ENCODE measurements at places on chromosomes 7 and 10.

GRCh38 chr10:132242103-132242840 is 55.5 kb downstream of the DPYSL4 start:
- DNase-seq: no peak

DNA sequence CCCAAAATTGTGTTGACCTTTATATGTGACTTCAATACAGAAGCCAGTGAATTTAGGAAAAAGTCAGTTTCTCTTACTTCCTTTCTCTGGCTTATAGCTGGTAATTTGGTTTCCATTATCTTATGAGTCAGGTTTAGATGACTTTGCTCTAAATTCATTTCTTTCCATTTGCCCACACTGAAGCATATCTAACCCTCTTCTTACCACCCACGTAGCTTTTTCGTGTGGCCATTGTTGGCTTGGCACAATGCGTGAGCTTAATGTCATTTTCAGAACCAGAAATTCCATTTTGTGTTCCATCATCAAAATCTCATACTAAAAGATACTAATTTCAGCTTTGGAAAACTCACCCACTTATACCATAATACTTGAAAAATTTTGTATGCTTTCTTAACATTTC is 271.2 kb downstream of the INHBA start:
- no peak for DNase-seq

DNA sequence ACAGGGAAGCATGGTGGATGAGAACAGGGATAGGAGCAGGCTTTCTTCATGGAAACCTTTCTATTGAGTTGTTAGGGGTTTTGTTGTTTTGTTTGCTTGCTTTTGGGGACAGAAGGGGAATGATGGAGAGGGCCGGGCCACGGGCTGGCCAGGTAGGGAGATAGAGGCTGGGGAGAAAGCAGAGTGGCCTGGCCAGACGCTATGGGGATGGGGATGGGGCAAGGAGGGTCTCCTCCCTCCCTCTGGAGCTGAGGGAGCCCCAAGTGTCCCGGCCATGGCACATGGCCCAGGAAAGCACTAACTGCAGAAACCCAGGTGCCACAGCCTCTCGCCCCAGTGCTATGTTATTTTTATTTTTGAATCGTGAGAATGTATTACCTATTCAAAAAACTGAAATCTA is 10.0 kb downstream of the AOC1 start:
- no peak for DNase-seq

DNA sequence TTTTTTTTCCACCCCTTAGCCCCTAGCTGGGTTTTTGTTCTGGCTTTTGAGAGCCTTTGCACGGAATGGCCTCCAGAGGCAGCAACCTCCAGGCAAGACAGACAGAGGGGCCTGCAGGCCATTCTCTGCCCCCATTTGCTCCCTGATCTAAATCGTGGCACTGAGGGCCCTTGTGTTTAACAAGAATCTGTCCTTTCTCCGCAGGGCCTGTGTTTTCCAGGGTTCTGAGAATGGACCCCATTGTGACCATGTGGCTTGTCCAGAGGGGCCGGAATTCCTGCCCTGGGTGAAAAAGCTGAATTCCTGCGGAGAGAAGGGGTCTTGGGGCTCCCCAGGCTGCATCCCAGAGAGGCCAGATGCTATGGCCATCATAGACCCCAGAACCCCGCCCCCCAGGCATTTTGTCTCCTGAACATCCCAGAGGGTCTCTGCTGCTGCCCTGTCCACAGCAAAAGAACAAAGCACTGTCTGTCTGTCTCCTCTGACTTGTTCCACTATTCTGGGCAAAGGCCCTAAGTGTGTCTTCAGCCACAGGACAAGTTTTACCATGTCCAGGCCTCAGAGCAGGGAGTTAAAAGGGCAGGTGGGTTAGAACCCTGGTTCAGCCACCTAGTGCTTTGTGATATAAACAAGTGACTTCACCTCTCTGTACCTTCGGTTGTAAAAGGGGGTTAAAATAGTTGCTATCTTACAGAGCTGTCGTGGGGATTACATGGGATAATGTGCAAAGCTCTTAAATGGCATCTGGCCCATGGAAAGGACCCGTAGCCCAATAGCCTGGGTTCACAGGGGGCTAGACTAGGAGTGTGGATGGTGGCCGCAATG is 155.6 kb downstream of the SH3PXD2A start:
- DNase-seq: no peak

GRCh38 chr7:42085531-42085930 is 151.5 kb downstream of the GLI3 start:
- no peak for DNase-seq

DNA sequence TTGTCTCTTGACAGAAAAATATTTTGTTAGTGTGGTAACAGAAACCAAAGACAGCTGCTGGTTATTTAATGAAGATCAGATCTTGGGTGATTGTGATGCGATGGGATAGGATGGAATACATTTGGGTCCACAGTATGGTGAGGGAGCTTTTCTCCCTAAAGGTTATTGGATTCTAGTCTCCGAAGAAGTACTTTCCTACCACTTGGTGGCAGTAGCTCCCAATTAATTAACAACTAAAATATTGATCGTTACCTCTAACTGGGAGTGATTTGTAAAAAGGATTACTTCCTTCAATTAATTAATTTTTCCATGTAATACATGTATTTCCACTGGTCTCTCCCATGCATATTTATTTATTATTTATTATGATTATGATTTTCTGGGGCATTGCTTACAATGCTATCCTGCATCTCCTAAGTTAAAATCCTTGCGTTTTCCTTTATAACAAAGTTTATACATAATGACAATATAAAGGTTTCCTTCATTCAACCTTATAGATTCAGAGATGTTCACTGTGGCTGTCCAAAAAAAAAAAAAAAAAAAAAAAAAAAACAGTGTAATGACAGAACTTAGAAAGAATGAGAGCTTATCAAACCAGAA is 25.6 kb downstream of the TMEM196 start:
- peak; percentile 49 for DNase-seq

DNA sequence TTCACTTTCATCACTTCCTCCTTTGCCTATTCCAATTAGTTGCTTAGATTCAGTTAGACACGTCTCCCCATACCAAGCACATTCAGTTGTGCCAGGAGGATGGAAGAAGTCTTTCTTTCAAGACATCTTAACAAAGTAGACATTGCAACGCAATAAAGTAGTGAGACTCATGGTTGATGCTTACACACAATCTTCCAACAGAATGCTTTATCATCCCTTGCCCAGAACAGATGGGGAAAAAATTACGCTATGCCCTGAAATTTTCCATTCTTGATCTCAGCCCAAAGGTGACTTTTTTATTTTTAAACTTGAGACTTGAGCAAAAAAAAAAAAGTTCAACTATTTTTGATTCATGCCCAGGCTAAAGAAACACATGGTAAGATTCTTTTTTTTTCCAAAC is 74.9 kb downstream of the KCNMA1 start:
- no peak for DNase-seq

GRCh38 chr7:83119026-83119382 is 43.7 kb downstream of the PCLO start:
- DNase-seq: no peak

DNA sequence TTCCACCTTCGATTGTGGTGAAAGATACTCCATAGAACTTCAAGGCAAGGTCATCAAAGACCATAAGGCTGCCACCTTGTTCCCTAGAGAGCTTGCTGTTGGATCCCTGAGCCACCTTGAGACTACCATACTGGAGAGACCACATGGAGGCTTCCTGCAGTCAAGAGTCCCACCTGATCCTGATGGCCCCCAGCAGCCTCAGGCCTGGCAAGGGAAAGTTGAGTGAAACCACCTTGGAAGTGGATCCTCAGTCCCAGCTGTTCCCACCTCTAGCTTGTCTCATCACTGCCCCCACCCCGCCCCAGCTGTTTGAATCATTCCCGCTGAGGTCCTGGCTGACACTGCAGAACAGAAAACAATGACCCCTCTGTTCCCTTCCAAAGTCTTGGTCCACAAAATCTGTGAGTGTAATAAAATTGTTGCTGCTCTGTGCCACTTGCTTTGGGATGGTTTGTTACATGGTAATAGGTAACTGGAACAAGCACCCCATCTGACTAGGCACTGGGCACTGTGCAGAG is 32.0 kb downstream of the PRLHR start:
- no peak for DNase-seq

DNA sequence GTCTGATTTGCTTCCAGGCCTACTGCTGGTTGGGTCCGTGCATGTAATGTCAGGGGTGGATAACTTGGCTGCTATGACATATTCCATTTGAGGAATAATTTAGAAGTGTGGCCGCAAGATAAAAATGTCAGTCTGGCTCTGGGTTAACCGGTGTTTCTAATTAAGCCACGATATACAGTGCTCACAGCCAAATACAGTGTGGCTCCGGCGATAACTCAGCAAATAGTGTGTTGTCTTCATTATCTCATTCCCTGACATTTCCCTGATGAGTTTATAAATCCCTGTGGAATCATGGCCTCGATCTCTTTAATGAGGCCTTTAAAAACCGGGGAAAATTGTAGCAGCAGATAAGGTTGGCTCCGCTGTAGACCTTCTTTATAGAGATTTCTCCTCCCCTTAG is 1125.0 kb downstream of the TYW1 start:
- no peak for DNase-seq

GRCh38 chr10:132332433-132332754 is 401 bp downstream of the LRRC27 start:
- peak; percentile 31 for DNase-seq

- DNase-seq: no peak
Observed at GRCh38 chr7:45583296-45583695, 9.1 kb downstream of the ADCY1 start.

DNA sequence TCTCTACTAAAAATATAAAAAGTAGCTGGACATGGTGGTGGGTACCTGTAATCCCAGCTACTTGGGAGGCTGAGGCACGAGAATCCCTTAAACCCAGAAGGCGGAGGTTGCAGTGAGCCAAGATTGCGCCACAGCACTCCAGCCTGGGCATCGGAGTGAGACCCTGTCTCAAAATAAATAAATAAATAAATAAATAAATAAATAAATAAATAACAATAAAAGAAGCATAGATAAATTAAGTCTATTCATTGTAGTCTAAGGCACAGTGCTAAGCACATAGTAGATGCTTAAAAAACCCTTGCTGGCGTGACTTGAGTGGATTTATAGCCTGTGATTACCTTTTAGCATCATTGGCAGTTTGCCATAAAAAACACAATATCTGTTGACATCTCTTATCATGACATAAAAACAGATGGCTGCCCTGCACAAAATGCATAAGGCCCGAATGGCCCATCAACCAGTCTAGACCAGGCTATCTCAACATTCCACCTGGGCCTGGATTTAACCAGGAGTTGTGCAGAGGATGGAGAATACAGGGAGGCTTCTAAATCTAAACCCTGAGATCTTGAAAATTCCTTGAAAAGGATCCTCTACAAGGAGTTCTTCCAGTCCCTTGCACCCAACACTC is 94.9 kb downstream of the PRLHR start:
- no peak for DNase-seq

- peak; percentile 82 for DNase-seq
Observed at GRCh38 chr7:101814991-101815825, 2.2 kb upstream of the CUX1 start.

DNA sequence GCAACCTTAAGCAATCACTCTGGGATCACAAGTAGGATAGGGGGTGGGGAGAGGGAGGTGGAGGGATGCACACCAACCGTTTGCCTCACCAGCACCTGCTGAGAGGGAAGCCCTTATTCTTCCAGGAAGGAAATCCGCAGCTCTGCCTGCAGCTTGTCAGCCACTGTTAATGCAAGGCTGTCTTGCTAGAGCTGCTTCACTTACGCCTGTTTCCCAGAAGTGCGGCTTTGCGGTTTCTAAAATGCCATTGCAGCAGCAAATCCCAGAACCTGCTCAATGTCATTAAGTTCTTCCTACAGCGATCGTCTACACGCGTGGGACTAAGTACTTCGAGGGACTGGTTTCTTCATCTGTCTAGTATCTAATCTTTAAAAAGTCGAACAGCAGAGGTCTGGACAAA is 191.1 kb downstream of the ZMYND11 start:
- DNase-seq: no peak

GRCh38 chr10:12965571-12965970 is 35.9 kb downstream of the CCDC3 start:
- no peak for DNase-seq

GRCh38 chr10:11150231-11150731 is 132.6 kb downstream of the CELF2 start:
- no peak for DNase-seq

- DNase-seq: no peak
Observed at GRCh38 chr7:27759491-27759890, 19.5 kb downstream of the TAX1BP1 start.

- DNase-seq: peak; percentile 65
Observed at GRCh38 chr10:74923556-74923955, 97.2 kb downstream of the KAT6B start.

GRCh38 chr10:78115135-78115853 is 81.6 kb downstream of the RPS24 start:
- DNase-seq: no peak

DNA sequence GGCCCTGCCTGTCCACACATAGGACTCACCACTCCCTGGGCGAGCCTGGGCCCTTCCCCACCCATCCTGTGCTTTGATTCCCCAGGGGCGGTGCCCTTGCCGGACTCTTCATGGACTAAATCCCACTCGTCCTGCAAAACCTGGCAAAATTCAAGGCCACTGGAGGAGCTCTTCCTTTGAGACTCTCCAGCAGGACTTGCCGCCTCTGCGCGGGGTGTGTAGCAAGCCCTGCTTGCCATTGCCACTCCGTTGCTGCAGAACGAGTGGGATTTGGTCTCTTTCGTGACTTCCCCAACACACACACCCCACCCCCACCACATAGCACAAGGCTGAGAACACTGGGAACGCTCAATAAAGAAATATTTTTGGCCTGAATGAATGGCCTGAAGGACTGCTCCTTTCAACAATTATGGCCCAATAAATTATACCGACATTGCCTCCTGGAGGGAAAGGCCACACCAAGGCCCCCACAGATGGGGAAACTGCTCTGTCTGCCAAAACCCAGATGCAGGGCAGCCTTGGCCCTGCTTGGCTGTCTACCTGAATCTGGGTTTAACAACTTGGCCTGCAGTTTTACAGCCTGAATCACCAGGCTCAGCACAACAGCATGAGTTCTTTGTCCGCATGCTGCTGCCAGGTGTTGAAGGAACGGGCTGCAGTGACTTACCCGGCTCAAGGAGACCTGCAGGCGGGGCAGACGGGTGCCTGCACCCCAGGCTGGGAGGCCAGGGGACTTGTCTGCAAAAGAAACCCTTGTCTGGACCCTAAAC is 72.8 kb upstream of the KAT6B start:
- no peak for DNase-seq

DNA sequence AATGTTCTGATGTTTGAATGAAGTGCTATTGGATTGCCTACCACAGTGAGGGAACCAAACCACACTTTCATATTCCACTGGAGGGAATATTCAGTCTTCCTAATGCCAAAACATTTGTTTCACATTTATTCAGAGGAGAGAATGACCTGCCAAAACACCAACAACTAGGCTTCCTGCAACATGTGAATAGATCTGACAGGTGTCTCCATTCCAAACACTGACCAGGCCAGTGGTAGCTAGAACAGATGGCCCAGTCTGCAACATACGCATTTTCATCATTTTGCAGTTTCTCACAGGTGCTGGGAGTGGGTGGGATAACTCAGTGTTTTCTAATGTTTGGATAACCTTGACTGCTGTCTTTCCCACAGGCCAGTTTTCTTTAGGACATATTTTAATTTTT is 110.0 kb downstream of the RELN start:
- no peak for DNase-seq

Measured in common myeloid progenitor, CD34-positive (primary cell).